ENCODE measurements at places on chromosomes 16 and 17.
A peak's percentile ranks its signal among the peaks of the same experiment; 100 is the strongest.

- no peak for DNase-seq
Observed at GRCh38 chr17:75181608-75182318, 996 bp downstream of the SUMO2 start.

DNA sequence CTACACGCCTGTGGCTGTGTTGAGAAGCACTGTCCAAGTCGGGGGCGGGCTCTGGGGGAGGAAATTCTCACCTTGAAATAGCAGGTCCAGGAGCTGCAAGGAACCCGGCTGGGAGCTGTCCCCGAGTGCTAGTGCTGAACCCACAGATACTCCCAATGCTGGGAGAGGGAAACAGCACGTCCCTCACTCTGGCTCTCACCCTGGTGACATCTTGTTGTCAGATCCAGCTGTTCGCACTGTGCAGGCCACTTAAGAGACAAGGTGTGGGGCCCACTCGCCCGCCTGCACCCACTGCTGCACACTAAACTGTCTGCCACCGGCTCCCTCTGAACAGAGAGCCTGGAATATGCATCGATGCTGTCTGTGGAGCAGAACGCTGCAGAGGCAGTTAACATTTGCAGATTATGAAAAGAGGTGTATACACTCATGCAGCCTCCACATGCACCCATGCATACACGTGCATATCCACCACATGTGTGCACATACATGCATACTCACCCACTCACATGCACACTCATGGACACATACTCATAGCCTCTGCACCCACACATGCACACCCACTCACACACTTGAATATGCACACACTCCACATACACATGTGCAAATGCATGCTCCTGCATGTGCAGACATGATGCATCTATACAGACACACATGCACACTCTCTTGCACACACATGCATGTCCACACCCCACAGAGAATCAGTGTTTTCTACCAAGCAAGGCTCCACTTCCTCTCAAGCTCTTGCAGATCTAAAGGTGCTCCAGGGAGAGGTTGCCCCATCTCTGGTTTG lies 42.0 kb downstream of the MGAT5B start:
- no peak for DNase-seq

- no peak for DNase-seq
Observed at GRCh38 chr16:79844603-79845002, 244.1 kb upstream of the MAF start.

DNA sequence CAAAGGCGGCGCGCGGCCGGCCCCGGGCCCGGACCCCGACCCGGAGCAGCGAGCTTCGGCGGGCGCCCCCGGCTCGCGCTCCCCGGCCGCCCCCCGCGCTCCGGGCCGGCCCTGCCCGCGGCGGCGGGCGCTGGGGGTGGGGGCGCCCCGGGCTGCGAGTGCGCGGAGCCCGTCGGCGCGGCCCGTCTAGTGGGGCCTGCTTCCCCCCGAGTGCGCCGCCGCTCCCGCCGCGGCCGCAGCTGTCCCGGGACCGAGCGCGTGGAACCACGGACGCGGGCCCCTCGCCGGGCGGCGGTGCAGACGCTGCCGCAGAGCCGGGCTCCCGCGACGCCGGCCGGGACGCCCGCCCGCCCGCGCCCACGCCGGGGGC lies 308 bp downstream of the ADCY9 start:
- DNase-seq = no peak

- DNase-seq = peak; percentile 46
Observed at GRCh38 chr16:87203060-87203656, 114.0 kb downstream of the C16orf95 start.

DNA sequence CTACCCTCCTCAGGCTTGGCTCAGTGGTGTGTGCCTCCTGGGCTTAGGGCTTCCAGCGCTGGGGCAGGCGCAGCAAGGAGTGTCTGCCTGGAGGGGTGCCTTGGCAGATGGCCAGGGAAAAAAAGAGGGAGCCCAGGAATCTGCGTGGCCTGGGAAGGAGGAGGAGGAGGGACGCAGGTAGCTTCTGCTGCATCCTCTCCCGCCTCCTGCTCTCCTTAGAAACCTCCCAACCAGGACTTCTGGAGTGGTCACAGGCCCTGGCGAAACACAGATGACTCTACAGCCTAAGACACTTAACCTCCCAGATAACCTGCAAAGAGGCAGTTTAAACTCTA lies 7.3 kb upstream of the BCAR1 start:
- DNase-seq = no peak

DNA sequence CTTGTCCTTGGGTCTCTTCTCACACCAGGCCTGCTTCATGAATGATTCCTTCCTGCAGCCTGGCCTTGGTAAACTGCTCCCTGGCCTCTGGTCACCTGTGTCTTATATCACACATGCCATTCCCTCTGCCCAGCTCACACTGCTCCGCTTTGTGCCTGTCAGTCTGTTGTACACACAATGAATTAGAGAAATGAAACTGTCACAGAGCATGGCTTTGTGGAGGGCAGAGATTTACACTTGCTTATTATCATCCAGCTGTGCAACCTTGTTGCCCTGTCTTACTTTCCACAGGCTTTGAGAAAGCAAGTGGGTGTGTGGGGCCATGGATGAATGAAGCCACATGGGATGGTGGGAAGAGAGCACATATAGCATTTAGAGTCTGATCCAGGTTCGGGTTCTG lies 22.4 kb downstream of the ALDH3A2 start:
- no peak for DNase-seq

GRCh38 chr17:40018211-40019121 lies 3.2 kb downstream of the CSF3 start:
- DNase-seq = no peak

GRCh38 chr16:81071805-81072204 lies 5.2 kb downstream of the C16orf46 start:
- DNase-seq = no peak

- DNase-seq = peak; percentile 11
Observed at GRCh38 chr17:1972487-1973160, 52.5 kb downstream of the RTN4RL1 start.

DNA sequence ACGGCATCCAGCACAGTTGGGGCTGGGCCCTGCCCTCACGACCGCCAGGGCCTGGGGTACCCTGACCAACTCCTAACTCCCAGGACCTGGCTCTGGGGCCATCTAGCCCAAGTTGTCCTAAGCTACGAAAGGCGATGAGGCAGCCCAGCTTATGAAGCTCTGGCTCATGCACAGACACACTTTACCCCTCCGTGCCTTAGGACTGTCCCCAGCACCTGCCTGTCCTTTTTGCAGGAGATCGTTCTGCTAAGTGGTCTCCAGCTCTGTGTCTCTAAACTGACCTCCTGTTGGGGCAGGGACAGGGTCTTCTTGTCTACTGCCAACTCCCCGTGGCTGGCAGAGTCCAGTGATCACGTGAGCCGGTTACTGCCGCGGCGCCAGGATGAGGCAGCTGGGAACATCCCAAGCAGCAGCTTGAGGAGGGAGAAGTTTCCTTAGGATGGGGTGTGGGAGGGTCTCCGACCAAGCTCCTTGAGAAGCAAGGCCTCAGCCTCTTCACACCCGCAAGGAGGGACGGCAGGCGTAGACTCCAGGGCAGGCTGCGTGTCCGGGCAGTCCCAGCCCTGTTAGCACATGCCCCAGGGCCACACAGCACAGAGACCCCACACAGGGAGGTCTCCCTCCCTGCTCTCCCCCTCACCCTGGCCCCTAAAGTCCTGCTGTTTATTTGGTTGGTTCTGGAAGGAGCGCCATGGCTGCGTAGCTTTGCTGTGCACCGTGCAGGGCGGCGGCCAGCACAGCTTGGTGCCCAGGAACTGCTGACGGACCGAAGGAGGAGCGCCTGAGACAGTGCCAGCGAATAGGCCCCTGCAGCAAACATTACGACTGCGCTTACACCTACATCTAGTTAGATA lies 16.4 kb upstream of the METRNL start:
- no peak for DNase-seq

GRCh38 chr17:8729421-8729820 lies 15.2 kb downstream of the CCDC42 start:
- no peak for DNase-seq

- DNase-seq = no peak
Observed at GRCh38 chr17:83064732-83065659, 14.4 kb upstream of the METRNL start.

DNA sequence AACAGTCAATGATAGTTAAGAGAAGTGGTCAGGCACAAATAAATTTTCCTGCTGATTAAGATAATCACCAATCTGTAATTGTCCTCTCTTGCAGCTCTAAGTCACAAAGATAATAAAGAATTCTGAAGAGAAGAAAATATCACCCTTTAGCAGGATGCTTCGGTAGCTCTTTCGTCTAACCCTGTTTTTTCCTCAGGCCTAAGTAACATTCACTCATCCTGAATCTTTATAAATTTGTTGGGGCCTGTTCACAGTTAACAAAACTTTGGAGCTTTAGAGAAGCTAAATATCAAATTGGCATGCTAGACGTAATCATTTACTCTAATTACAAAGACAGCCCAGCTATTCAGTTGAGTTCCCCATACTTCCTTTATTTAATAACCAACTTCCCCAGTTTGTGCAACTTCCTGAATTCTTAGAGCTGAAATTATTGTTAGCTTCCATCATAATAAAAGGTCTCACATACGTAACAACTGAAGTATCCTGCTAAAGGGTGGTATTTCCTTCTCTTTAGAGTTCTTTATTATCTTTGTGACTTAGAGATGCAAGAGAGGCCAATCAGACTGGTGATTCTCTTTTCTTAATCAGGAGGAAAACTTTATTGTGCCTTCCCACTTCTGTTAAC lies 118.6 kb downstream of the TANGO6 start:
- DNase-seq = no peak

DNA sequence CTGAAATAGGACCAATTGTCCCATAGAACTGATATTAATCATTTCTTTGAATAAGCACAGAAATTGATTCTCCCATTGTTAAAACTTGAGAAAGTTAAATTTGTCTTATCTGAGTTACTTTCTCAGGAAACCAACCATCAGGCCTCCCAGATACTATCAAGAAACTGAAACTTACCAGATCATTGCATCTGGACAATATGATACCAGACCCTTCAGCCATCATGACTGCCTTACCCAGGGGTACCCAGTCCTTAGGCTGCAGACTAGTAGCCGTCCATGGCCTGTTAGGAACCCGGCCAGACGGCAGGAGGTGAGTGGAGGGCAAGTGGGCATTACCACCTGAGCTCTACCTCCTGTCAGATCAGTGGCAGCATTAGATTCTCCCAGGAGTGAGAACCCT lies 7.8 kb downstream of the STXBP4 start:
- no peak for DNase-seq

GRCh38 chr17:8016632-8017424 lies 14.4 kb downstream of the GUCY2D start:
- DNase-seq = peak; percentile 44

DNA sequence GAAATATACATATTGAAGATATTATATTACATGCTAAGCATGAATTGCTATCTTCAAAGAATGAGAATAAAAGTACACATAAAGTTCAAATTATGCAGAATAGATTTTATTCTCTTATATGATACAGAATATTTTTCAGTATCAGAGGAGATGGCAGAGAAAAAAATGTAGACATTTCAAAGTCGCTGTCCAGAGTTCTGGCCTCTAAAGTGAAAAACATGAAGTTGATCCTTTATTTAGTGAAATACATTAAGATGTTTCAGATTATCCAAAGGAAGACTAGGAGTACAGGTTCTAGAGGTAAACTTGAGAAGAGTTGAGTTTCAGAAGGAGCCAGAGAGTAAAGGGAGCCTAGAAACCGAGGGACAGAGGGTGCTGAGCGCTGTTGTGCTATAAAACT lies 303.6 kb downstream of the UTP18 start:
- no peak for DNase-seq

DNA sequence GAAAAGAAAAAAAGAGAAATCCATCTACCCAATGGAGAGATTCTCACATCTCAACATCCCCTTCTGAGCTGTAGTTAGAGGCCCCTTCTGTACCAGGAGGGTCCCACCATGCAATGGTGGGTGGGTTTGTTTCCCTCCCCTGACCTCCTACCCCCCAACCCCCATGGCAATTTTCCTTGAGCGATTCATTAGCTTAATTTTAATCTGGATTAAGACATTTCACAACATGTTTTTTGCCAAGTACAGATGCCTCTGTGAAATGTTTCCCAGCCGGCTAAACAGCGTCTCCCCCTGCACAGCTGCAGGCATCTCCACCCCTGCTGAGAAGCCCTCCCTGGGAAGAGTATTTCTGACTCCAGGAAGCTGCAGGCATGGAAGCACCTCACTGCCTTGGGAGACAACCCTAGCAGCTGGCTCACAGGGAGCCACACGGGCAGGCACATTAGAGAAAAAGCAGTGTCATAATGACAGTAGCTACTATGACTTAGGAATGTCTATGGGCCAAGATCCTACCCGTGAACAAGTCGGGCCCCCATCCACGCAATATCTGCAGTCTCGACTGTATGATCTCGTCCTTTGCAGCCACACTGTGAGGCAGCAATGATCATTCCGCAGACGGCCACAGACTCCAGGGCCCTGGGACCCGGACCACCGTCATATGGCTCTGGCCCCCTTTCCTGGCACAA lies 117.3 kb downstream of the ADCY9 start:
- DNase-seq = no peak

DNA sequence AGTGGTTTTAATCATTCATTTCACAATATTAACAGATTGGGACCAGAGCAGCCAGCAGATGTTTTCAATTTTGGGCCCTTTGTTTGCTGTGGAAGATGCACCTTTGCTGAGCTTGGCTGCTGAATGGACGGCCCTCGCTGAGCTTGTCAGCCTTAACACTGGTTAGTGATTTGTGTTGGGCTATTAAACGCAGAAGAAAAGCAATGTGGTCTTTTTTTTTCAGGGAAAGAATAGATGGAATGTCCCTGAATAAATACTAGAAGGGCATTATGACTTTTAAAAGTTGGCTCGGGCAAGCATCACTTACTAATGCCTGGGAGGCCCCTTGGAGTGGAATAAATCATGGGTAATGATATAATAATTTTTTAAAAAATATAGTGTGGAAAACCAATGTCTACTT lies 297.0 kb downstream of the MAP2K6 start:
- no peak for DNase-seq

- no peak for DNase-seq
Observed at GRCh38 chr16:13892301-13892700, 27.7 kb upstream of the ERCC4 start.

GRCh38 chr17:51537996-51538550 lies 277.7 kb downstream of the UTP18 start:
- DNase-seq = no peak

GRCh38 chr17:47875011-47875985 lies 20.7 kb upstream of the SP2 start:
- DNase-seq = no peak

DNA sequence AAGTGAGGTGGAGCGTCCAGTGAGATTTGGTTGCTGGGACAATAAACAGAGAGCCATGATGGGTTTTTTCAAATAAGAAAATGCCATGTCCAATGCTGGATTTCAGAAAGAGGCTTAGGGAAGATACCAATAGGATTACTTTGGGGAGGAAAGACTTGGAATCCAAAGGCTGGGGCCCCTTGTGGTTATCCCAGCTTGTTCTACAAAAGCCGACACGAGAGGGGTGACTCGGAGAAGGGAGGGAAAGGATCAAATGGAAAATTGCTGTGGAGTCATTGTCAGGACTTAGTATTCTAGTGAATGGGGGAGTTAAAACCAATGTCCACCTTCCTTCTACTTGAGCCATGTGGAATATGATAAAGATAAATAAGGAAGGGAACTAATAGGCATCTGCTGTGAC lies 305.5 kb downstream of the SOX9 start:
- DNase-seq = no peak

GRCh38 chr17:64002658-64003525 lies 4.7 kb downstream of the PRR29 start:
- DNase-seq = no peak

- no peak for DNase-seq
Observed at GRCh38 chr16:46843898-46844642, 13.1 kb upstream of the C16orf87 start.
